ENCODE measurements at places on chromosomes 16 and 17. TPM values are rescaled to one million over a fixed set of nuclear protein-coding genes. Genes with fewer than 3 reads are reported as not detected.

Gene SLC22A31
- not detected for total RNA-seq

Gene SPNS3
- total RNA-seq, result 0.42 TPM

Gene NRN1L
- total RNA-seq, result 0.50 TPM

Gene NPIPB2
- 2.1 TPM for total RNA-seq

Gene APOH
- 0.34 TPM for total RNA-seq

Gene MEAK7
- total RNA-seq, result 5.2 TPM

Gene TAT
- not detected for total RNA-seq

Gene TBX21
- total RNA-seq, result 0.80 TPM

Gene C17orf67
- 0.92 TPM for total RNA-seq

Gene ALOX12
- total RNA-seq, result 0.21 TPM

Gene PDE6G
- 0.50 TPM for total RNA-seq

Gene EPX
- total RNA-seq, result not detected

Gene ZG16B
- not detected for total RNA-seq

Gene UBE2I
- total RNA-seq, result 80.8 TPM

Gene PGP
- 24.6 TPM for total RNA-seq
